Stimulated activated CD8-positive, alpha-beta memory T cell treated with anti-CD3 and anti-CD28 coated beads, Interleukin-4, amount 100 ng/mL, for 4 hours (primary cell): ENCODE measurements at places on chromosomes 12 and 14.

GRCh38 chr12:64428956-64429355, 23.0 kb upstream of the TBK1 start:
- DNase-seq = no peak

GRCh38 chr14:76502219-76502618, 126.3 kb downstream of the ESRRB start:
- DNase-seq = no peak

DNA sequence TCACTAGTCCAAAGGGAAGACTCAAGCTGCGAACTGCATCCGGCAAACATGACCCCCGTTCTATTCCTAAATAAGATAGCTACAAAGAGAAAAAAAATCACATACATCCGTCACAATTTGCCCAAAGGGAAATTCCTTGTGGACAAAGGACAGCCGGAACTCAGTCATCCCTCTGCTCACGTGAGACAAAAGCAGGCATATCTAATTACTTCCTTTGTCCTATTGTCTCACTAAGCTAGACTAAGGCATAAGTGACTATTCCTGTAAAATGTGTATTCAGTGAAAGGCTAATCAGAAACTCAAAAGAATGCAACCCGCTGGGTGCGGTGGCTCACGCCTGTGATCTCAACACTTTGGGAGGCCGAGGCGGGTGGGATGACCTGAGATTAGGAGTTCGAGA, 27.2 kb upstream of the NINJ2 start:
- no peak for DNase-seq

GRCh38 chr12:112946236-112947000, 8.1 kb downstream of the OAS3 start:
- no peak for DNase-seq

DNA sequence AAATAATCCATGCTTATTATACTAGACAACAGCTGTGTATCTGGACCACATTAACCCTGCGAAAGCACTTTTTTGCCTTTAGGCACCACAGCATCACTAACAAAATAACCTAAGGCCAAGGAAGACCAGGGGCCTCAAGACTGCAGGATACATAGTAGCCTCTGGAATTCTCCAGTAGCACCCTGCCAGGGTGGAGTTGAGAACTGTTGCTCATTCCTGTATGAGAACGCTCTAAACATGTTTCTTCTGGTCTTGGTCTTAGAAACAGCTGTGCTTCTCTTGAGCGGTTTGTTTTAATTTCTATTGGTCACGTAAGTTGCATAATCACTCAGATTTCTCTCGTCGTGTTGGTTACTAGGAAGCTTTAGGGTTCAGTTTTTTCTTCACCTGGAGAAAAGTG, 7.9 kb downstream of the B4GALNT3 start:
- no peak for DNase-seq

GRCh38 chr14:74281069-74281468, 21.7 kb downstream of the ABCD4 start:
- DNase-seq = no peak

DNA sequence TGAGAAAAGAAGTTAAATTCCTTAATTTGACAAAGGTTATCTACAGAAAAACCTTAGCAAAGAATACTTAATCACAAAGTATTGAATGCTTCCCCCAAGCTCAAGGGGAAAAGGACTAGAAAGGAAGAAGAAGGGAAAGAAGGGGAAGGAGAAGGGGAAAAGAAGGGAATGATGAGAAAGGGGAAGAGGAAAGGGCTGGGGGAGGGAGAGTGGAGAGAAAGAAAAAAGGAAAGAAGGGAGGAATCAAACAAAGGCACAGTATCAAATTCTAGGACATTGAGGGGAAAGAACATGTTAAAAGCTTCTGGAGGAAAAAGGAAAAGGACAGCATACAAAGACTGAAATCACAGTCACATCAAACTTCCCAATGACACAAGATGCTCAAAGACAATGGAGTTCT, 70.3 kb downstream of the BCL2L14 start:
- no peak for DNase-seq
